ENCODE measurements at places on chromosomes 7 and 10.

DNA sequence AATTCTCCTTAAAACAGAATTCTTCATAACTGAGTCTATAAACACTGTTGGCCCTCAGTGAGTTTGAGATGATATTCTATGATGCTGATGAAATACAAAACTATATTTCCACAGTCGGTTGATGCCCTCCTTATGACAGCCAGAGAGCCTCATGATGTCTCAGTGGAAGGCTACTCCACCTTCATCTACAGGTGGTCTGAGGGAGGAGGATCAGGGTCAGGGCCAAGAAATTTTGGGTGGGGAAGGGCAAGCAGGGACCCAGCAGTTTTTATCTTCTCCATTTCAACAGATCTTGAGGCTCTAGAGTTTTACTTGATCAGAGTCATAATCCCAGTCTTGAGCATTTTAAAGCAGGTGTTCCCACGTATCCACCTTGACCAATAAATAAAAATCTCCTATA, 90.8 kb downstream of the CCDC71L start:
- no peak for DNase-seq

DNA sequence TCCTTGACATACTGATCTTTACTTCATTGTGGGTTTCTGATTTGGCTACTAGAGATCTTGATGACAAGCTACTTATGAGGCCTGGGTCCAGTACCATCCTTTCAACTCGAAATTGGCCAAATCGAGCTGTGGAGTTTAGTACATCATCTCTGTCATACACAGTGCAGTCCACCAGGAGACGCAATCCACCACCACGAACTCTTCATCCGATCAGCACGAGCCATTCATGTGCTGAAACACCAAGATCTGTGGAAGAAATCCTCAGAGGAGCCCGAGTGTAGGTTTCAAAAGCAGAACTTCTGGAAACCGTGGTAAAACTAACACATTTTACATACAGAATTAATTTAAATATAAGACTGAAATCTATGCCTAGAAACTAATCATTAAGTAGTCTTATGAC, 14.2 kb downstream of the DNAJC9 start:
- DNase-seq = no peak

DNA sequence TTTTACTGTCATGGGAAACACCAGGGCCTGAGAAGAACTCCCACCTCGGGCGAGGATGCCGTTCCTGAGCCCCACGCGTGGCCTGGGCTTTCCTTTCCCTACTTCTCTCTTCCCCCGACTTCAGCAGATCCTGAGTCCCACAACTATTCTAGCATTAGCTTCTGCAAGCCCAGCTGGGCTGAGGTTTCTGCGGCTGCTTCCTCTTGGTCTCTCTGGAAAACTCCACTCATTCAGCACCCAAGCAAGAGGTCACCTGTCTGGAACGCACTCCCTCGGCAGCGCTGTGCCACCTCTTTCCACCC, 761 bp upstream of the DOCK1 start:
- DNase-seq = no peak

GRCh38 chr10:93841961-93842360, 51.8 kb upstream of the SLC35G1 start:
- no peak for DNase-seq

- peak; percentile 74 for DNase-seq
Measured at GRCh38 chr7:155796381-155797261, 15.6 kb downstream of the SHH start.

- DNase-seq = no peak
Measured at GRCh38 chr7:5063698-5064097, 18.0 kb downstream of the RBAK start.

GRCh38 chr7:28698840-28699239, 259.3 kb downstream of the TRIL start:
- no peak for DNase-seq

DNA sequence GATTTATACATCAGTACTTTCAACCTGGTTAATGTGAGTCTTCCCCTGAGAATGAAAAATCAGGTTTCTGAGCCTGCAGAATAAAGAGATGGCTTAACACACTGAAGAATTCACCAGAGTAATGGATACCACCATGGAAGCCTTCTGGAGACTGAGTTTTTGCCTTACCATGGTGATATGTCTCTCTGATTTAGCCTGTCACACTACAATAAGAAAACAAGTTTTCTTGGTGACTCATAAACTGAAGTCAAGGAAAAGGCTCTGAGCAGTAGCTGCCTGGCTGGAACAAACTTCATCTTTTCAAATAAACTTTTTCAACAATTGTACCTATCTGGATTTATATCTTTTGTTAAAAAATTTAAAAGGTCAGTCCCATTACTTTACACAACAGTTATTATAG, 229.0 kb downstream of the PRPF18 start:
- DNase-seq = peak; percentile 61

DNA sequence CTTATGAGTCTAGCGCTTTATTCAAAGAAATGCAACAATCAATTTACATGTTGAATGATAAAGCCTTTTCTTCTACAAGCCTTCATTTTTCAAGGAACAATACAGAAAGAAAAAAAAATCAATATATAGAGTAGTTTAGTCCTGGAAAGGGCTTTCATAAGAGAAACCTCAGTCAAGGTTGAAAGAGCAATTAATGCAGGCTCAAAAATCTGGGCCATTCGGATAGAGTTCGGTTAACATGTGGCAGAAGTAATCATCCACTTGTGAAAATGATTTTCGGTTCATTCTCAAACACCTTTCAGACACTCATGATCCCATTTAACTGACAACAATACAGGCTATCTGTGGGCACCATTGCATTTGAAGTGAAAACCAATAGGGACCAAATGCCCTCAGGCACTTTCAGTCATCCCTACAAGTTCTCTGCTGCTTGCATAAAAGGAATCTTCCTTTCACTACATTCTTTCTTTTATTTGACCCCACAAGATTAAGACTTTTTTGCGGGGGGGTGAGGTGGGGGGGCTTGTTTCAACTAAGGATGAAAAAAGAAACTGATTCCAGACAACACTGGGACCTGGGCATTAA, 177.9 kb downstream of the RNF133 start:
- DNase-seq = no peak

GRCh38 chr7:14407246-14408015, 418.0 kb upstream of the ETV1 start:
- DNase-seq = no peak

- DNase-seq = no peak
Measured at GRCh38 chr7:2100278-2101208, 132.2 kb downstream of the MAD1L1 start.

DNA sequence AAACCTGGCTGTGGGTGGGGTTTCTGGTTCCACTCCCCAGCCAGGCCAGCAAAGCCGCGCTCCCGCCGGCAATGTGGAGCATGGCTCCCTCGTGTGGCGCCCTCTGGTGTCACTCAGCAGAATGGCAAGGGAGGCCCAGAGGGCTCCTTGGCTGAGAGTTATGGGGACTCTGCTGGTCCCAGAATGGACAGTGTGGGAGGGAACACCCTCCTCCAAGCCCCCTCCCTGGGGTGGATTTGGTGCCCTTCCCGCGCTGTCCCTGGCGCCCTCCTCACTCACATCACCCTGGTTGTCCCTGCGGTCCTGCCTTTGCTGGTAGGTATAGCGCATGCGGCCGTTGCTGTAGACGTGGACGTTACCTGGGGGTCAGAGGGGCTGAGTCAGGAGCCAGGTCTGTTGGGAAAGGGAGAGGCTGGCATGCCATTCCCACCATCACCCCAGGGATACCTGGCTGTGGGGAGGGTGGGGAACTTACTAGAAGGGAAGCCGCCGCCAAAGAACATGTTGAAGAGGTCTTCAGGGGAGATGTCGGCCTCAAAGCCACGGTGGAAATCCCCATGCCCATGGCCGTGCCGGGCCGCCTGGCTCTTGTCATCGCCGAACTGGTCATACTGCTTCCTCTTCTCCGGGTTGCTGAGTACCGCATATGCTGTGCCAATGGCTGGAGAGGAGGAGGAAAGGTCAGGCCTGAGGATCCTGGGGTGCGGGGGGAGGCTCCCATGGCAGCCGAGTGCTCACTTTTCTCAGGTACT, 14.0 kb downstream of the DNAJB12 start:
- DNase-seq = peak; percentile 62

Data from PC-9 (cell line).